ENCODE measurements at places on chromosomes 16 and 17. TPM values are rescaled to one million over a fixed set of nuclear protein-coding genes. Genes with fewer than 3 reads are reported as not detected.

DNA sequence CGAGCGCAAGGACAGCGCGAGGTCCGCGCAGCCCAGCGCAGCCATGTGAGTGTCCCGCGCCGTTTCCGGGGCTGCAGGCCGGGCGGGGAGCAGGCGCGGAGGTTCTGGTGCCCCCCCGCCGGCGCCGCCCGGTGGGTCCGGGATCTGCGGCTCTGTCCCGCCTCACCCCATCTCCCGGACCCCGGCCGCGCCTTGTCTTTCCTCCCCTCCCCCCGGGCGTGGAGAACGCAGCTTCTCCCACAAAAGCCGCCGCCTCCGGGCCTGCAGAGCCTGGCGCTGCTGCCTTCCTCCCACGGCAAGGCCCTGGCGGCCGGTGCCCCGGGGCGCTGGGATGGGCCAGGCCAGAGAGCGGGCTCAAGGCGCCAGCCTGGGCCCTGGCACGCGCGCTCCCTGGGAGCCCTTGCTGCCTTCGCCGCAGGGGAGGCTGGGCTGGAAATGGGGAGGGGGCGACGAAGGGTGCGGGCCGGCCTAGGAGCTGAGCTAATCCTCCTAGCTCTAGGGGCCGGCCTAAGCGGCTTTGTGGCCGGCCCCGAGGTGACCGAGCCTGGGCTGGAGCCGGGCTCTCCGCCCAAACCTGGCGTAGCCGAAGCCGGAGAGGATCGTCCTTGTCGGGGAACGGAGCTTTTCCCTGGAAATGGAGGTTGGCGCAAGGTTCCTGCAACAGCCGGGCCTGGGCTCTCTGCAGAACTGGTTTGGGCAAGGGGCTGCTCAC is 397 bp downstream of the RIPOR1 start:
- DNase-seq, result peak; percentile 71

GRCh38 chr17:82822281-82822680 is 17.5 kb downstream of the ZNF750 start:
- DNase-seq, result no peak

DNA sequence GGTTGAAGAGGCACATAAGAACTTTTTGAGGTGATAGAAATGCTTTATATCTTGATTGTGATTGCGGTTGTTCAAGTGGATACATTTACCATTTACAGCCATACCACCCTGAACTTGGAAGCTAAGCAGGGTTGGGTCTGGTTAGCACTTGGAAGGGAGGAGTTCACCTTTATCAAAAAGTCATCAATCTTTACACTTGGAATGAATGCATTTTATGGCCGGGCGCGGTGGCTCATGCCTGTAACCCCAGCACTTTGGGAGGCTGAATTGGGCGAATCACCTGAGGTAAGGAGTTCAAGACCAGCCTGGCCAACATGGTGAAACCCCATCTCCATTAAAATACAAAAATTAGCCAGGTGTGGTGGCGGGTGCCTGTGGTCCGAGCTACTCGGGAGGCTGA is 9.5 kb upstream of the GJD3 start:
- DNase-seq, result no peak

GRCh38 chr17:5874486-5874885 is 195.7 kb upstream of the WSCD1 start:
- no peak for DNase-seq

GRCh38 chr16:62225675-62226074 is 189.4 kb upstream of the CDH8 start:
- peak; percentile 93 for DNase-seq

GRCh38 chr16:49021136-49021535 is 260.5 kb downstream of the CBLN1 start:
- no peak for DNase-seq

GRCh38 chr17:56812901-56813388 is 20.8 kb downstream of the C17orf67 start:
- DNase-seq, result no peak

DNA sequence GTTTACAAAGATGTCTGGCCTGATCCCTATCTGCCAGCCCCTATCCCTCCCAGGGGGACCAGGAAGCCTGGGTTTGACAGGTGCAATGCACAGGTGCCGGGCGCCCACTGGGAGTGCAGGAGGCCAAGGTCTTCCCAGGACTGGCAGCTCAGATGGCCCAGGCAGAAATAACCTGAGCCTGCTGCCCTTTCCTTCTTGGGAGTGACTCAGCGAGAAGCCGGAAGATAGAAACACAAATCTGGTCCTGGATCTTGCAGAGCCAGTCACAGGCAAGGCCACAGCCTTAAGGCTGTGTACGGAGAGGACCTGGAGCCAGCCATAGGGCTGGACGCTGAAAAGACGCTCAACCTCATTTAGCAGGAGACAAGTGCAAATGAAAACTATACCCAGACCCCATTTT is 27.7 kb downstream of the GPR142 start:
- no peak for DNase-seq

DNA sequence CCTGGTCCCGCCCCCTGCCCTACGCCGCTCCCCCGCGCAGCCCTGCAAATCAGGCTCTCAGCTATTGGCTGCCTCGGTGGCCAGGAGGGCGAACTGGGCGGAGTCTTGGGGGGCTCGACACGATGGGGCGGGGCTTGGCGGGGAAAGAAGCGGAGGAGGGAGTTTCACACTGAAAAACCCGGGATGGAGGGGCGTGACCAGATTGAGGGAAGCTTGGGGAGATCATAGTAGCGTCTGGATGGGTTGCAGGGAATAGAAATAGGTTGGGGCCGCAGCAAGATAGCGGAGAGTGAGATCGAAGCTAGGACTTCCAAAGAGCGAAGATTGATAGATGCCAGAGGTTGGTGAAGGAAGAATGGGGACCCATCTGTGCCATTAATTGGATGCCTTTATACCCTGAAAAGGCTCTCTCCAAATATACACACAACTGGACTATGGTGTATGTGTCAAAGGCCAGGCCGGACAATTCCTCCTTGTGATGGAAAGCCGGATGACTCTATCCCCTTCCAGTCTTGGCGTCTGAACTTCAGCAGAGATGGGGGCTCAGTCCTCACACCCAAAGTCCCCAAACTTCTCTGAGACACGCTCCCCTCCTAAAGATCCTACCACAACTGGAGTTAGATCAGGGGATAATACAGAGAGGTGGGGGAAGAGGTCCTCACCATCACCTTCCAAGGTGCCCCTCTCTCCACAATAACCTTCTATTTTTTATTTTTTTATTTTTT is 376 bp upstream of the STAC2 start:
- DNase-seq, result peak; percentile 78

DNA sequence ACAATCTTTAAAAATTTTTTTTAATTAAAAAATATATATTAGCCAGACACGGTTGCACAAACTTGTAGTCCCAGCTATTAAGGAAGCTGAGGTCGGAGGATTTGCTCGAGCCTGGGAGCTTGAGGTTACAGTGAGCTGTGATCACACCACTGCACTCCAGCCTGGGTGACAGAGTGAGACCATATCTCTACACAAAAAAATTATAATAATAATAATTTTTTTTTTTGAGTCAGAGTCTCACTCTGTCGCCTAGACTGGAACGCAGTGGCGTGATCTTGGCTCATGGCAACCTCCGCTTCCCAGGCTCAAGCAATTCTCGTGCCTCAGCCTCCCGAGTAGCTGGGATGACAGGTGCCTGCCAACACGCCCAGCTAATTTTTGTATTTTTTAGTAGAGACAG is 23.8 kb downstream of the LITAF start:
- no peak for DNase-seq

- no peak for DNase-seq
These were observed 2.9 kb upstream of the CRYBA1 start for GRCh38 chr17:29243792-29244191.

DNA sequence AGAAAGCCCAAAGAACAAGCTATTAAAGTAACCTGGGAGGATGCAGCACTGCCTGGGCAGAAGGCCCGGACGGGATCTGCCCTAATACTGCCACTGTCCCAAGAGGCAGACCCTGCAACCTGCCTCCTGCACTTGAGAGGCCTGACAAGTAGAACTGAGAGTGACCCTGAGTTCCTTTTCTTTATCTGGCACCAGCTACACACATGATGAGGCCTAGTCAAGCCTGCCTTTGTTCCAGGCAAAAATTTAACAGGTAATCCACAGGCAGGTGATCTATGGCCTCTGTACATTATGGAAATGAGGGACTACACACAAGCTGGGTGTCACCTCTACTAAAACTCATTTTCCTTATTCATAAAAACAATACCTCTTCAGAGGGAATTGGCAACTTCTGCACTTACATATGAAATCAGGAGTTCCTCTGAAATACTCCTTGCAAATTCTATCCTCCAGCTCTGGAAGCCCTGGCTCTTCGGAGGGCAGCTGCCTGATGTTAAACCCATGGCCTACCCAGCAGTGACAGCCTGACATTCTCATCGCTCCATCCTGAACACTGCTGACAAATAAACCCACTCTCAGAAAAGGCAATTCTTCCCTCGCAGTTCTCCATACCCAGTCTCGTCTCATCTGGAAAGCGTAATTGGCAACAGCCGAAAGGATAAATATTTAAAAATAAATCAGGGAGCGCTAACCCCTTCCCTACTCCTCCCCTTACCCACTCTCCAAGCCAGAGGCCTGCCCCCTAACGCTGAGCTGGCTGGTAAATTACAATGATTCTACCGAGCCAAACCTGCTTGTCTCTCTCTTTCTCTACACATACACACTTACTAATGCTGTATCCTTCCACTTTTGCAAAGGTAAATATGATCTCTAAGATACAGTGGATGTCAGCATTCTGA is 2.5 kb upstream of the ZFHX3 start:
- DNase-seq, result no peak

Gene SLC35G6
- not detected for total RNA-seq

Gene HSD11B2
- 11.3 TPM for total RNA-seq

Gene KRTAP1-5
- not detected for total RNA-seq

Gene CDT1
- 97.7 TPM for total RNA-seq

Gene DCXR
- total RNA-seq, result 208 TPM

Gene PLLP
- 53.0 TPM for total RNA-seq

Gene OR4D2
- total RNA-seq, result not detected

Gene CEP112
- total RNA-seq, result 4.7 TPM

Gene DCTPP1
- total RNA-seq, result 53.2 TPM
